ENCODE measurements at places on chromosomes 12 and 14. TPM values are rescaled to one million over a fixed set of nuclear protein-coding genes. Genes with fewer than 3 reads are reported as not detected.
A peak's percentile ranks its signal among the peaks of the same experiment; 100 is the strongest.

GRCh38 chr14:78075033-78075432 lies 95.1 kb upstream of the NRXN3 start:
- no peak overlapping the region for H3K27ac ChIP-seq
- no peak overlapping the region for H3K4me3 ChIP-seq
- H3K27me3 ChIP-seq: no peaks in the 10 kb centered on the region
- H3K36me3 ChIP-seq: no peaks in the 10 kb centered on the region
- DNase-seq: no peak

DNA sequence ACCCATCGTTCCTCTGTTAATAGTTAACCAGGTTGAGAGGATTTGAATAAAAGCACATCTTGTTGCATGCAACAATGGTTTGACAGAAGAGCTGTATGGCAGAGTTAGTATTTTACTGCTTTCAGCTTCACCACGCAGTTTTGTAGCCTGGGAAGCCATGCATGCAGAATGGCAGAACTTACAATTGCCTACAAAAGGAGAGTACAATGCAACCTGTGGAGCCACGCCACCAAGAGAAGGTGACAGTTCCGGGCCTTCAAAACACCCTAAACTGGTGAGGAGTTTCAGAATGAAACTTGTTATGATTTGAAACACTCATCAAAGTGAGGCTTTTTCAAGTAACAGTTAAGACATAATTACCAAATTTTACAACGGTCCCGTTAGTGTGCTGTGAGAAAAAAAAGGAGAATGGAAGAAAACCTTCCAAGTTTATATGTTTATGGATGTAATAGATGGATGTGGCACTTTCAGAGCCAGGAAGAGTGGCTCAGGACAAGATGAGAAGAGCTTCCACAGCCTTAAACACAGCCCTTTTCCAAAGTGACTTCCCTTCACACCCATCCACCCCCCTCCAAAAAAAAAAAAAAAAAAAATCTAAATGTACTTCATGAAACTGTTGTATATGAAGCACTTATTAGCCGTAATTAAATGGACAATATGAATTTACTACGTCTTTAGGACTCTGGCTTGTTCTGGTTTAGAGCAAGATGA lies 158.7 kb downstream of the EGLN3 start:
- DNase-seq: no peak
- H3K4me3 ChIP-seq: peak overlapping the region; percentile 78
- no peaks in the 10 kb centered on the region for H3K36me3 ChIP-seq

GRCh38 chr12:52585946-52586345 lies 12.3 kb upstream of the KRT74 start:
- H3K36me3 ChIP-seq: no peaks in the 10 kb centered on the region
- no peak overlapping the region for H3K27ac ChIP-seq
- DNase-seq: peak; percentile 29
- peaks cover 28% of the 10 kb centered on the region for H3K4me1 ChIP-seq
- no peaks in the 10 kb centered on the region for H3K27me3 ChIP-seq
- no peak overlapping the region for H3K4me3 ChIP-seq

- no peaks in the 10 kb centered on the region for H3K27me3 ChIP-seq
- DNase-seq: no peak
- H3K4me1 ChIP-seq: peaks cover 39% of the 10 kb centered on the region
- no peak overlapping the region for H3K4me3 ChIP-seq
Measured at GRCh38 chr14:98130691-98131090, 1141.3 kb downstream of the BCL11B start.

GRCh38 chr14:69877492-69877891 lies 1.7 kb upstream of the SMOC1 start:
- H3K27ac ChIP-seq: no peak overlapping the region
- H3K36me3 ChIP-seq: no peaks in the 10 kb centered on the region
- no peak overlapping the region for H3K4me3 ChIP-seq
- DNase-seq: no peak
- peaks cover 55% of the 10 kb centered on the region for H3K27me3 ChIP-seq
- no peaks in the 10 kb centered on the region for H3K4me1 ChIP-seq

DNA sequence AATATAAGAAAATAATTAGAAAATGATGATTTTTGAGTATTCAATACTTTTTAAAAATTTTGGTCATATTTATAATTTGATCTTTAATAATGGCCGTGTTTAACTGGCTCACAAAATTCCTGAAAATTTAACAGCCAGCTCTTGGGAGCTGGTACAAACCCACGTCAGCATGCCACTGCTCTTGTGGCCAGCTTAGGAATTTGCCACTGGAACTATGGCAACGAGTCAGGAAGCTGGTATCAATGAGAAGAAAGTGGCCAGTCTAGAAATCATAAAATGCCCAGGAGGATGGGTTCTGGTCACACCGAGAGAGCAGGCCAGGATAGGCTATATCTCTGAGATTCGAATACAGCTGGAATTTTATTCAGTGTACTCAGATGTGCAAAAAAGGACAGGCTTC lies 72.2 kb upstream of the PLEKHG3 start:
- H3K36me3 ChIP-seq: no peaks in the 10 kb centered on the region
- no peak for DNase-seq
- H3K4me3 ChIP-seq: no peak overlapping the region
- H3K27ac ChIP-seq: no peak overlapping the region

GRCh38 chr12:88578276-88579160 lies 1.8 kb downstream of the KITLG start:
- peak overlapping the region; percentile 94 for H3K4me3 ChIP-seq
- no peak overlapping the region for H3K27ac ChIP-seq
- no peaks in the 10 kb centered on the region for H3K36me3 ChIP-seq
- DNase-seq: no peak

- H3K4me1 ChIP-seq: peaks cover 11% of the 10 kb centered on the region
- no peak for DNase-seq
- peaks cover 2% of the 10 kb centered on the region for H3K36me3 ChIP-seq
- H3K27ac ChIP-seq: no peak overlapping the region
Measured at GRCh38 chr14:90671382-90672234, 144.6 kb downstream of the TTC7B start.

DNA sequence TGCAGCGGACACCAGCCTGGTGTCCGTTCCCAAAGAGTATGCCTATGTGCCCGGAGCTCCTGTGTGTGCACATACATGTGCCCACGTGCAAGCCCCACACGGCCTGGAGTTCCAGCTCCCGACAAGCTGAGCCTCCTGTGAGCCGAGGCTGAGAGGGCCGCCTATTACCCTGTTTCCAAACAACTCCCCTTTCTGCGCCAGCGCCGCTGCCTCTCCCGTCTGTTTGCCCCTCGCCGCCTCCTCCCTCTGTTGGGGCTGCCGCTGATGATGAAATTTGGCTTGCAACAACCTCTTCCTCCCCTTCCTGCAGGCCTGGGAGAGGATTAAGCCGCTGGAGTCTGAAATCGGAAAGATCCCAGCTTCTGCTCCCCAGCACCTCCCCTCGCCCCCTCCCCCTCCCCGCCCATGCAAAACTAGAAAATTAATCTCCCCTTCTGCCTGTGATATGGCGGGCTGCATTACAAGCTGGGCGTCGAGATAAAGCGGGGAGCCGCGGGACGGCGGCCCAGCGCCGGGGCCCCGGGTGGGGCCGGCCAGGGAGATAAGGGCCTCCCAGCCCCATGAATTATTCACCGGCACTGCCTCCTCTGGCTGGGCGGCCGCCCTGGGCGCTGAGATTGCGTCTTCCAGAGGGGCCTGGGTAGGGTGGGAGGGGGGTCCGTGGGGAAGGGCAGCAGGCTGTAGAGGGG lies 6.8 kb upstream of the ASIC1 start:
- H3K27ac ChIP-seq: no peak overlapping the region
- H3K36me3 ChIP-seq: no peaks in the 10 kb centered on the region
- no peak for DNase-seq
- H3K4me3 ChIP-seq: peak overlapping the region; percentile 4
- H3K4me1 ChIP-seq: peaks cover 9% of the 10 kb centered on the region

DNA sequence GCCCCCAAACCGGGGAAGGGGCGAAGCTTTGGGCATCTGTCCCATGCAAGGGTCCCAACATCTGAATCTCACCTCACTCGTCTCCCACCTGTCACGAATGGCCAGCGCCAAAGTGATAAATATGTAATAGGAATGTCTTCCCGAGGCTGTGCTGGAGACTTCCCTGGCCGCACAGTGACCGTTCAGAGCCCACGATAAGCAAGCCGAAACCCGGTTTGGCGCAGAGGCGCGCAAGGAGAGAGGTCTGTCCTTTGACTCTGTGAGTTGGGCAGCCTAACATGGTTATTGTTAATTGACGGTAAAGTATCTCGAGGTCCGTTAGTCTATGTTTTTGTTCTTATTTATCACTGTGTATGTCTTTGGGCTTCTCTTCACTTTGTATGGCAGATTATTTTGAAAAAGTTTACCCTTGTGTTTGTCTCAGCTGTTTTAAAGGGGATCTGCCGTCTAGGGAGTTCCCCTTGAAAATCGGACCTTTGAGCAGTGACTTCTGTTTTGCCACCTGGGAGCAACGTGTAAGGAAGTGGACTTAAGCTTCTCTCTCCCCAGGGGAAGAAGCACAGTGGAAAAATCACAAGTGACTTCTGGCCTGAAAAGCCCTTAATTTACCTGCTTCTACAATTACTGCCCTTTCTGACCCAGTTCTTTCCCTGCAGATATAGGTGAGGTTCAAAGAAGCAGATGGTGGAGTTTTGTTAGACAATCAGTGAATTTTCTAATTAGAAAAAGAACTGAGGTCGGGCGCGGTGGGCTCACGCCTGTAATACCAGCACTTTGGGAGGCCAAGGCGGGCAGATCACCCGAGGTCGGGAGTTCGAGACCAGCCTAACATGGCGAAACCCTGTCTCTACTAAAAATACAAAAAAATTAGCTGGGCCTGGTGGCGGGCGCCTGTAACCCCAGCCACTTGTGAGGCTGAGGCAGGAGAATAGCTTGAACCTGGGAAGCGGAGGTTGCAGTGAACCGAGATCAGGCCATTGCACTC lies 1.1 kb upstream of the TM9SF1 start:
- no peaks in the 10 kb centered on the region for H3K27me3 ChIP-seq
- peak overlapping the region; percentile 92 for H3K27ac ChIP-seq
- peak overlapping the region; percentile 97 for H3K4me3 ChIP-seq
- no peak for DNase-seq

DNA sequence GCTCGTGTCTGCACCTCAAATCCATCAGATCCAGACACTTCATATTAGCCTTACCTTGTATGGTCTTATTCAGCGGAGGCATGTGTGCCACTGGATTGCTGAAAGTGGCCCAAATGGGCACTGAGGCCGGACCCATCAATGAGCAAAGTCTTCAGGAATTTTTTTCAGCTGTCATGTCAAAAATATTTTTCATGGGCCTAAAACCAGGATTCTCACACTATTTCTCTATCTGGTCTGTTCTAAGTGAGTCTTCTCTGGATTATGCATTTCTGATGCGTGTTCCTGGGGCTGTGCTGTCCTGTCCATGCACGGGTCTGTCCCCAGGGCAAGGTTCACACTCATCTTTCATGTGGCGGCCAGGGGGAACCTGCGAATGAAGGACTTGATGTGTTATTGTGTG lies 94.6 kb downstream of the KCNA5 start:
- H3K27ac ChIP-seq: no peak overlapping the region
- DNase-seq: no peak
- no peaks in the 10 kb centered on the region for H3K4me1 ChIP-seq
- no peak overlapping the region for H3K4me3 ChIP-seq
- H3K27me3 ChIP-seq: peaks cover 24% of the 10 kb centered on the region

FAM181A gene
- not detected for total RNA-seq

TEAD4 gene
- 3.5 TPM for total RNA-seq

LRP1-AS gene
- not detected for total RNA-seq

LRRC10 gene
- total RNA-seq: not detected

All from activated T-cell treated with anti-CD3 and anti-CD28 coated beads, Interleukin-2, amount 50 U/mL, for 72 hours (primary cell).